ENCODE measurements at places on chromosomes 5 and 9.

DNA sequence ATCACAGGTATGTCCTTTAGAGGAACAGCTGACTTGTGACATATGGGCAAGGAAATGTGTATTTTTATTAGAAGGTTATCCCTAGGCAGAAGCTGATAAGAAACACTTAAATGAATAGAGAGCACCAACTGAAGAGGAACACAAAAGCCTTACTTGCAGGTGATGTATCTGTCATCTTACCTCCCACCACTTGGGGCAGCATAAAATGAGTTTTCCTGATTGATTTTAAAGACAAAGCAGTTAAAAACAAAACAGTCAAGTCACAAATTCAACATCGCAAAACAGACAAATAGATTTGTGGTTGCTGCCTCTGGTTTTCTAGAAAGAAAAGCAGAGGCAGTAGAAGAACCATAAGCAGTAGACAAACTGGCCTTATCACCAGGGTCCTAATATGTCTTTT lies 302.4 kb upstream of the ZNF462 start:
- DNase-seq, result no peak

GRCh38 chr9:88645879-88646199 lies 110.9 kb downstream of the NXNL2 start:
- no peak for DNase-seq

DNA sequence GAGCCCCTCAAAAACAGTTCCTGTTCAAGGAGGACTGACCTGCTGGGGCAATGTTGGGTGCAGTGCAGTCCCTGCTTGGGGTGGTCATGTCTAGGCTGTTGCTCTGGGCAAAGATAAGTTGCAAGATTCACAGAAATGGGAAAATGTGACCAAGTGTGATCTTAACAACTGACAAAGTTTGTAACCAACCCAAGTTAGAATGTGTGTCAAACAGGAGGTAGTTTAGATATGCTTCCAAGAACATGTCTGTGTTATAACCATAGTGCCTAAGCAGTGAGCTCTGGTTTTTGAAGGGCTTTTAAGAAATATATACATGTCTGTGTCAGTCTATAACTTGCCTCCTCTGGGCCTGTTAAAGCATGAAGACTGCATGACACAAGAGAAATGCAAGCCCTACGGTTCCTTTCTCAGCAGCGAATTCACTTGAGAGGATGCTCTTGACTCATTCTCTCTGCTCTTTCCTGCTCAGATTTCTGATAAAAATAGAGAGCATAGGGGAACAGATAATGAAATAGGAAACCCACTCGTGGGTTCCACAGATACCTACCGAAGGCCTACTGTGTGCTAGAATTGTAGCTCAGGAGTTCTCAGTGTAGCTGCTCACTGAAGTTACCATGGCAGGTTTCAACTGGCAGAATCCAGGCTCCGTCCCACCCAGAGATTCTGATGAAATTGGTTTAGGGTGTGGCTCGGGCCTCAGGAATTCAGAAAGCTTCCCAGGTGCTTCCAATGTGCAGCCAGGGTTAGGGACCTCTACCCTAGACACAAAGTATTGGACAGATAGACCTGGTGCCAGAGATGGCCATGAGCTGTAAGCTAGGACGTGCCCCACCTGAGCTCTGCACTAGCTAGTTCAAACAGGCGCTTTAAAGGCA lies 52.4 kb downstream of the ARHGEF37 start:
- DNase-seq, result peak; percentile 47

DNA sequence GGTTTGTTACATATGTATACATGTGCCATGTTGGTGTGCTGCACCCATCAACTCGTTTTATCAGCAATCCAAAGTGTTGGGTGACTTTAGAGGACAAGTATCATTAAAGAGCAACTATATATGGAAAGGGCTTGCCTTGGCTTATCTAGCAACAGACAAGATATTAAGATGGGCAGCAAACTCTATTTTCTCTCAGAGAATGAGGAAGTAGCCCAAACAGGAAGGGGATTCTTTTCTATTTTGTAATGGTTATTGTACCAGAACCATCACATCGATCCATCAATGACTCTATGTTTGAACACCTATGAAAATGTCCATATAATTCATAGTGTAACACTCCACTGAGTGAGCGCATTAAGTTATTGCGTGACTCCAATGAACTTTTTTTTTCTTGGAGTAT lies 260.1 kb upstream of the SLC24A2 start:
- DNase-seq, result no peak
